ENCODE measurements at places on chromosomes 7 and 10. TPM values are rescaled to one million over a fixed set of nuclear protein-coding genes. Genes with fewer than 3 reads are reported as not detected.

DNA sequence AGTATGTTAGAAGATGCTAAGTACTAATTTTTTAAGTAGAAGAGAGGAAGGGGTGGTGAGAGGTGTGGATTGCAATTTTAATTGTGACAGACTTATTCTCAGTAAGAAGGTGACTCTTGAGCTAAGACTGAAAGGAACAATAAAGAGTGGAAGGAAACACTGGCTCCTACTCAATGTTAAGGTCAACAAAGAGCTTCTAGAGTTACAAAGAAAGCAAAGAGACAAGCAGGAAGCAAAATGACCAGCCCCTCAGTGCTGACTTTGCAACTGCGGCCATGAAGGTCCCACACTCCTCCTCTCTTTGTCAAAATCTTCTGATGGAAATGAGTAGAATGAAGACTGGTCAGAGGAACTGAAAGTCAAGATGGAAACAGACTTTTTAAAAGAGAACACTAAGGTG is 79.9 kb upstream of the FOXI2 start:
- DNase-seq, result no peak

DNA sequence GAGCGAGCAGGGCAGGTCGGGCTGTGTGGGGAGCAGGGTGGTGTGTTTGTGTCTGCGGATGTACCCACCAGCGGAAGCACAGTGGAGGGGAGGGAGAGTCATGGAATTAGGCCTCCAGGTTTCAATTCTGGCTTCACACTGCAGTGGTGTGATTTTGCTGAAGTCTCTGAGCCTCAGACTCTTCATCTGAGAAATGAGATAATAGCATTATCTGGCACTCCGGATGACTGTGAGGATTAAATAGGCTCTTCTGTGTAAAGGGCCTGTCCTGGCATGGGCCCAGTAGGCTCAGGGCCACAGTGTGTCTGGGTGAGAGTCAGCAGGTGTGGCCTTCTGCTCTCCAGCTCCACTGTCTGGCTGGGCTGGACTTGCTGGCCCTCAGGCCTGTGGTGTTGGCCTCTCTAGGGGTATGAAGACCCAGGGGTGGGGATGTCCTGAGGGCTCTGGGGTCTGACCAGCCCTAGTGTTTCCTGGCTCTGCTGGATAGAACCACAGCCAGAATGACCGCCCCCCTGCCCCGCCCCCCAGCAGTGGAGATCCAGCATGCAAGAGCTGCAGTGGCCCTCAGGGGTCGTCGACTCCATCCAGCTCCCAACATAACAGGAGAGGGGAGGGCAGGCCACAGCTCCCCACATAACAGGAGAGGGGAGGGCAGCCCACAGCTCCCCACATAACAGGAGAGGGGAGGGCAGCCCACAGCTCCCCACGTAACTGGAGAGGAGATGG is 178.6 kb downstream of the RPS24 start:
- DNase-seq, result no peak

DNA sequence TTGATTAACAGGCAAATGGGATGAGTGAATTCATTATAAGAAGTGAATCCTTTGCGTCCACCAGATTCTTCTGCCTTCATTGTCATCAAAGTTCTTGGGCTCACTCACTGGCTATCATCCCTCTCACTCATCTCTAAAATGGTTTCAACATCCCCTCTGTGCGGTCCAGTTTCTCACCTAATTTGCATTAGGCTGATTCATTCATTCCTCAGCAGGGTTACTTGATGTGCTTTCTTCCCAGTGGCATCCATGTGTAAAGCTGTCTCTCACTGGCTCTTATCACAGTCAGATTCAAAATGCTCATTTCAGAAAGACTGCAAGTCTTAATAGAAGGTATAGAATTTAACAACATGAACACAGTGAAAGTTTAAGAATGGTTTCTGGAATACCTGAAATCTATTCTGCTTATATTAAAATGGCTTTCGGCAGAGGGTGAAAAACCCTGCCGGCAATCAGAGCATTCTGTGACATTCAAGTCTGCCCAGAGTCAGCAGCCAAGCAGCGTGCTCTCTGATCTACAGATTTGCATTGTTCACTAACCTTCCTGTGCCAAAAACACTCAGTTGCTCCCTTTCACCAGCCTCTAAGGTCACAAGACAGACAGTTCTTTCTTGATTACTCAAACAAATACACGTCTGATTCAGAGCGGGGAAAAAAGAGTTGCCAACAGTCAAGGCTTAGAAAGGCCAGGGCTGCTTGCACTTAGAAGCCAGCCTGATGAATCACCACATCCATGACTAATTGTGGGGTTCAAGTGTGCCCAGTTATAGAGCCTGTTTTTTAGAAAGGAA is 106.7 kb downstream of the TES start:
- DNase-seq, result peak; percentile 28

DNA sequence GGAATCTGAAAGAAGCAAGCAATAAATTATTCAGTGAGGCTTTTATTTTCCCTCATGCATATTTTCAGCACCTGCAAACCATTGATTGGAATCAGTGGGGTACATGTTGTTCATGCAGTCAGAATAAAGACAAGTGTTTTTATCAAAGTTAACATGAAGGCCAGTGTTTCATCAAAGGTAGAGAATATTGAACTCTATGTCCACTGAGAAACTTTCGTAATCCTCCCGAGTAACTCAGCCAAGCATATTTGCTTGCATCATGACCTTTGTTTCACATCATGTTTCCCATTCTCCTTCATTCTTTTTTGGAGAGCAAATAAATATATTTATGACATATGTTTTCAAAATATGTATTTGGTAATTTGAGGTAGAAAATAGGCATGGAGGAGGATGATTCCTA is 663.1 kb downstream of the SH2D4B start:
- no peak for DNase-seq

GRCh38 chr10:110900983-110901382 is 18.0 kb downstream of the BBIP1 start:
- DNase-seq, result no peak

GRCh38 chr10:107144490-107144889 is 20.0 kb downstream of the SORCS1 start:
- DNase-seq, result no peak

GRCh38 chr10:34780818-34781380 is 34.2 kb downstream of the PARD3 start:
- peak; percentile 5 for DNase-seq

DNA sequence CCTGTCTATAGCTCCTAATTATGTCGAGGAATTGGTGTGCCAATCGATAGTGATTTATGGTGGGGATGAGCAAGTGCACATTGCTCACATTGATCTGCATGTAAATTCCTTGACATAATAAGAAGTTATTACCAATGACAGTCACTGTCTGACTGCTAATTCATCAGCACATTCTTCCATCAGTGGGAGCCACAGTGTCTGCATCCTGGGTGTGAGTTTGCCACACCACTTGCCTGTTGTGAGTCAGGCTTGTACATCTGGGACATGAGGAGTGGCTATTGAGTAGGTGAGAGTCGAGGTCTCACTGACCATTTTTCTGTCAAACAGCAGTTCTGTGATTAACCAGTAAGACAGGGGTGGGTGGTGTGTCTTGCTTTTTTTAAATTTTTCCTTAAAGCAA is 263.4 kb downstream of the LRMDA start:
- DNase-seq, result no peak

GRCh38 chr7:16114071-16114470 is 307.3 kb downstream of the CRPPA start:
- DNase-seq, result no peak

Gene FAM107B
- 114 TPM for total RNA-seq

Gene GNG11
- not detected for total RNA-seq

Gene GRID2IP
- 0.18 TPM for total RNA-seq

Gene NODAL
- total RNA-seq, result not detected
